Choroid plexus epithelial cell (primary cell): ENCODE measurements at places on chromosomes 2 and 18.
A peak's percentile ranks its signal among the peaks of the same experiment; 100 is the strongest.

DNA sequence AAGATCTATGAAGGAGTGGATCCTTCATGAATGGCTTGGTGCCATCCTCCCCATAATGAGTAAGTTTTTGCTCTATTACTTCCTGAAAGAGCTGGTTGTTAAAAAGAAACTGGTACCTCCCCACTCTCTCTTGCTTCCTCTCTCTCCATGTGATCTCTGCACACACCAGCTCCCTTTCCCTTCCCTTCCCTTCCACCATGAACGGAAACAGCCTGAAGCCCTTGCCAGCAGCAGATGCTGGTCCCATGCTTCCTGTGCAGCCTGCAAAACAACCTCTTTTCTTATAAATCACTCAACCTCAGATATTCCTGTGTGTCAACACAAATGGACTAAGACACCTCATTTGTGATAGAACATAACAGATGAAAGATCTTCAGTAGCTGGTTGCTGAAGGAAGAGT lies 303.5 kb upstream of the ACVR2A start:
- DNase-seq = no peak

GRCh38 chr18:55448420-55448819 lies 139.6 kb downstream of the TCF4 start:
- no peak for DNase-seq

DNA sequence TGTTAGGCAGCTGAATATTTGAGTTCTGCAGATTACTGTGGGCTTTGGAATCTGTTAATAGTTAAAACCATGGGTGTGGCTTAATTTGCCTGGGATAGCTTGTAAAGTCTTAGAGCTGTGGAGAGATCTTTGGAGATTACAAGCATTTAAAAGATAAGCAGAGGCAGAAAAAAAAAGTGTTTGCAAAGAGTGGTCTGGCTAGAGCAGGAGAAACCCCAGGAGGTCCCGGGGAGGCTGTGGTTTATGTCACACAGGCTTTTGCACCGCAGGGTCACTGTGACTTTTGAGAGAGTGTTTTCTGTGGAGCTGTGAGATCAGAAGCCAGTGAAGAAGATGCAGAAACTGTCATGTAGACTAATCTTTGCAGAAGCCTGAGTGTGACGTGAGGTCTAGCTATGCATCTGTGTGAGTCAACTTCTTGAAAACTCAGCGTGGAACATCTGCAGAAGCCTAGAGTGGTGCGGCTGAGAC lies 49.0 kb downstream of the SETBP1 start:
- DNase-seq = peak; percentile 91

DNA sequence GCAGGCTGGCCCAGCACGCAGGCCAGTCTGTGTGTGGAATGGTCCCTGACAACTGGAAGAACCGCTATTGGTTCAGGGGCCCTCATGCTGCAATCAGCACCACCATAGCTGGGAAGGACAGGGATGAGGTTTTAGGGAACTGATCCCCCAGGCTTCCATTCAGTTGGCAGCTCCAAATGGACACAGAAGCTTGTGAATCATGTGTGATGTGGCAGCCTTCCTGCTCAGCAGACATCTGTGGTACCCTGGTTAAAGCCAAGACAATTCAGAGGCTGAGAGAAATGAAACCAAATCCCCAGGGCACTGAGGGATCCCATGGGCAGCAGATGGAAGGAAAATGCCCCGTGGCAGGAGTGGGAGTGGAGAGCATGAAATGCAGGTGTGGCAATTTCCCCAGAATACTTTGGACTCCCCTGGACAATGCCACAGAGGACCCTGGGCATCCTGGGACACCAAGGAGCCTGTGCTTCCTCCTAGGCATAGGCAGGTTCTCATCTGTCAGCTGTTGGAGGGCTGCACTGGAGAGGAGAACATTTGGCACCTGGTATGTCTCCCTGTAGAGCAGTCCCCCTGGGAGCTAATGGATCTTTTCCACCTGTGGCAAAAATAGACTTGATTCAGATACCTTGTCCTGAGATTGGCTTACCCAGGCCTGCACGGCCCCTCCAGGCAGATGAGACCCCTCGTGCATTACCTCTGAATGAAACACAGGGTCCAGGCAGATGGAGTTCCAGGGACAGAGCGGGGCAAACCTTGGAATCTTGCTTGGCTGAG lies 162.2 kb upstream of the BCL2L11 start:
- no peak for DNase-seq

GRCh38 chr2:157172239-157172638 lies 85.3 kb upstream of the GALNT5 start:
- DNase-seq = no peak

GRCh38 chr2:2291500-2292260 lies 39.4 kb downstream of the MYT1L start:
- DNase-seq = peak; percentile 17

GRCh38 chr2:10036095-10036884 lies 7.1 kb upstream of the KLF11 start:
- peak; percentile 47 for DNase-seq

DNA sequence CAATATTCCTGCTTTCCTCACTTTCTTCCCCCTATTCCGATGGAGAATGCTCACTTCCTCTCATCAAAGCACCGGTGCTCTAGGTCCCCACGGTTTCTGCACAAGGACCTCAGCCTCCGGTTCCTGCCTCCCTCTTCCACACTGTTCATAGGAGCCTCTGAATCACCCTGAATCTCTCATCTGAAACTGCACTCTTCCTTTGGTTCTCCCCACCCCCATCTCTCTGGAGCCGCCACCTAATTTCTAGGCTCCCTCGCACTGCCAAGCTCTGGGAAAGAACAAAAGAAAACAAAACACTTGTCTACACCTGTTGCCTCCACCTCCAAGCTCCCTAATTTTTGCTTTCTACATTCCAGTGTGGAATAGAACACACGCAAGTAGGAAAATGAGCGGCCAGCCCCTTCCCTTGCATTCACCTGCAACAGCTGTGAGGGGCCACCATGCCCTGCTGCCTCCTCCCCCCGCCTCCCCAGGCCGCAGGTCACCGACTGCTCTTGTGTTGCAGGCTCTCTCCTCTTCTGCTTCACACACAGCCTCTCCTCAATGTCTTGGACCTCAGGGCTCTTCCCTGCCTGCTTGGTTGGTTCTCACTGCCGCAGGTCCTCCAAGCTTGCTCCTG lies 9.6 kb downstream of the FBXO15 start:
- DNase-seq = no peak

- no peak for DNase-seq
Measured at GRCh38 chr2:160317181-160318099, 117.4 kb upstream of the ITGB6 start.

DNA sequence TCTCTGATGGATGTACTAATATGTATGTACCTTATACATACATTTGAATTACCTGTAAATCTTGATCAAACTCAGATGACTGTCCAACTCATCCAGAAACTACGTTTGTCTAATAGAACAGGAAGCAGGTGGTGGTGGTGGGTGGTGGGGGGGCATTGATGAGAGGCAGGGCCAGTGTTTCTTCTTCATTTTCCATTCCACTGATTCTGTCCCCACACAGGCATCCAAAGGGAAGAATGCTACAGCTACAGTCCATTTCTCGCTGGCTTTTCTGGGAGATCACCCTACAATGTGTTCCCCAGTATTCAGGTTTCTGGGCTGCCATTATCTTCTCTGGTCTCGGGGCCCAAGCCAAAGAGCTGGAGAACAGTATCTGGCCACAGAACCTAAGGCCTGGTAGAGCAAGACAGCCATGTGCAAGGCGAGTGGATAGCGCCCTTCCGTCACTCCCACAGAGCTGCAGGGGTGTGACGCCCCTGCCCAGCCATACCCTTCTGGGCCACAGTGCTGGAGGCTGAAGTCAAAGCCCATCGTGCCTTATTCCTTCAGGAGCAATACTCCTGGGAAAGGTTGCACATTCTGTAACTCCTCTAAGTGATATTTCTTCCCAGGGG lies 54.5 kb downstream of the BCL11A start:
- no peak for DNase-seq

- peak; percentile 69 for DNase-seq
Measured at GRCh38 chr2:237818066-237818473, 19.5 kb downstream of the RBM44 start.

DNA sequence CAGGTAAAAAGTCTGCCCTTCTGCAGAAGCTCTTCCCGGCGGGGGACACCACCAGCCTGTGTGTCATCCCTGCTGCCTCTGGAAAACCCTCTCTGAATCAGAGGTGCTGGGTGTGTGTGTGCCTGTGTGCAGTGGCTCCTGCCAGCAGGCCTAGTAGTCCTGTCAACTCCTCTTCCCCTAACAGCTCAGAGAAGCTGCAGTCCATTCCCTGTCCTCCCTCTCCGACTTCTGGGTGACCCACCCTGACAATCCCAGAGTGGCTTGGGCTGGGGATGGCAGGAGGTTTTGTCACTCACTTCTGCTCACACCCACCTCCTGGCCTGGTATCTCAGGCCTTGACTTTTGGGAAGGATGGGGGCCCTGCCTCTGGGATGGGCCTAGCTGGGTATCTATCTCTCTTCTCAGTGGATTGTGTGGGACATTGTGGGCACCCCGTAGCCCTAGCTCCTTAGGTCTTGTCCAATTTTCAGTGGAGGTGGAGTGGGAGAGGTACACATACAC lies 2.3 kb downstream of the WNT10A start:
- no peak for DNase-seq

DNA sequence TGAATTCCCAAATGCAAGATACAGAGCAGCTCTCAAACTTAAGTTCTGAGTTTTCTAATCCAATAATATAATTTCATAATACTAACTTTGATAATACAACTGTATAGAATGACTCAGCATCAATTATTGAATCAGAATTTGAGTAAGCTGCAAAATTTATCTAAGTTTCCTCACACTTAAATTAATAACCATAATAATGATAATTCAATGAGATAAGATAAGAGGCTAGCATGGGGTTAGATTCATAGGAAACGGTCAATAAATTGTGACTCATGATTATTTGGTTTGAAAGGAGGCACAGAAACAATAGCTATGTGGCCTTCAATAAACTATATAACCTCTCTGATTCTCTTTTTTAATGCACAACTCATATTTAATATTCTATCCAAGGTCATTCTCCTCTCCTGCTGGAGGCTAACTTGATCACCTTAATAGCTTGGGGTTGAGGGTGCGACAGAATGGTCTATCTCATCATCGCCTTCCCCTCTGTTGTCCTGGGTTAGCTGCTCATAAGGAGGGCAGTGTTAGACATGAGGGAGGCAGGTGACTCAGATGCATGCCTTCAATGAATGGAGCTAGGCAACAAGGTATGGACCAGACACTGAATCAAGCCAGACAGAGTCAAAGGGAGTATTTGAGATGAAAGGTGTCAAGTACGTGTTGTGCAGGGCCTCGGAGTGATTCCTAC lies 36.2 kb upstream of the BMP10 start:
- no peak for DNase-seq

- DNase-seq = peak; percentile 79
Measured at GRCh38 chr2:224884188-224884587, 158.1 kb downstream of the DOCK10 start.

DNA sequence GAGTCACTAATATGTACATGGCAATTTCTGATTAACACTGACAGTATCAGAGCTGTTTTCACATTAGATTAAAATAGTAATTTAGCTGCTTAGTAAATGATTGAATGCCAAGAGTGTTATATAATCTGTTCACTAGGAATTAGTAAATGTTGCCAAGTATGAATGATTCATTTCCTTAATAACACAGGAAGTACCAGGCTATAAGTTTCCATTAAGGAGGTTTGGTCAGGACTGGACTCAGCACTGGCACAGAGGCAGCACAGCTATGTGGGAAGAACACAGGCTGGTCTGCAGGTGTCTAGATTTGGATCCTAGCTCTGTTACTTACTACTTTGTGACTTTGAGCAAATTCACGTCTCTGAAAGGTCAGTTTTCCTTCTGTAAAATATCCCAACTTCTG lies 97.2 kb downstream of the TDRD15 start:
- DNase-seq = peak; percentile 11

DNA sequence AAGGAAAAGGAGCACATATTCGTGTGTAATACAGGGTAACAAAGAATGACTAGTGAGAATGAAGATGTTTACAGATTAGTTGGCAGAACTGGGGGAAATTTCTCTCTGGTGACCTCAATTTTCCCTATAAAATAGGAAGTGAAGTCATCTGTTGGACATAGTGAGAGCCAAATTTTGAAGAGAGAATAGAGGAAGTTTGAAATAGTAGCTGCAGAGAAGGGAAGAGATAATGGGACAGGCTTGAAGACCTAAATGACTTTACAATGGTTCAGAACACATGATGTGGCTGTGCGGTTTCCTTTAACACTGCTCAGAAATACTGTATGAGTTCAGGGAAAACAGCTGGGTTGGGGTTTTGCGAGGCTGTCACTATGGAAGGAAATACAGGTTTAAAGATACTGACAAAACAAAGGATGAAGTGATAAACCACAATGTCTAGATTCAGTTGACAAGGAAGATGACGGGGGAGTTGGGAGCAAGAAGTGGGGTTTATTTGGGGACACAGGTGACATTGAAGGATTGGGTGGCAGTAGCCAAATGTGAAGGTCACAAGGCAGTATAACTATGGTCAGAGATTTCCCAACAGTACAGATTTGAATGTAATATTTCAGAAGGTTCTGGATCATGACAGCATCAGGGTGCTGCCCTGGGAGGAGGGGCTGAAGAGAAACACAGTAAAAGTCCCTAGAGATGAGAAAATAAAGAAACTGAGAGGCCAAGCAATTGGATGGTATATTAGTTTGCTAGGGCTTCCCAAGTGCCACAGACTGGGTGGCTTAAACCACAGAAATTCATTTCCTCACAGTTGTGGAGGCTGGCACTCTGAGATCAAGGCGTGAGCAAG lies 82.6 kb upstream of the TANK start:
- DNase-seq = peak; percentile 49

GRCh38 chr18:54150226-54150625 lies 74.2 kb downstream of the MBD2 start:
- peak; percentile 12 for DNase-seq

- no peak for DNase-seq
Measured at GRCh38 chr2:10382354-10383061, 65.6 kb downstream of the ODC1 start.

DNA sequence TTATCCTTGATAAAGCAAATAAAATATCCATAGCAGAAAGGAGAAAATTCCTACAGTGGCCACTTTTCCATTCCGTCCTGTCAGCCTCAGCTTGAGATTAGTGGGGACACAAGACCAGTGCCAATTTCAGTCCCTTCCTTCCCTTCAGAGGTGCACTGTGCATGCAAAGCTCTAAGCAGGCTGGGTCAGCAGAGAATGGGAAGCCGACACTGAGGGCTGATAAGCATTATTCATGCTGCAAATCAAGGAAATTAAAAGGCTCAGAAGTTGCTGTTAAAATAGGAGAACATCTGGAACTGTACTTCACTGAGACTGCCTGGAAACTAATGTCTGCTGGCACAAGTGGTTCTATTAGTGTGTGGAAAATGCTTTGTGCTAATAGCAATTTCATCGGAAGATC lies 534.3 kb downstream of the ADCYAP1 start:
- DNase-seq = no peak

GRCh38 chr2:17626986-17627385 lies 86.5 kb downstream of the VSNL1 start:
- no peak for DNase-seq

- no peak for DNase-seq
Measured at GRCh38 chr18:36729197-36729596, 99.6 kb downstream of the TPGS2 start.

DNA sequence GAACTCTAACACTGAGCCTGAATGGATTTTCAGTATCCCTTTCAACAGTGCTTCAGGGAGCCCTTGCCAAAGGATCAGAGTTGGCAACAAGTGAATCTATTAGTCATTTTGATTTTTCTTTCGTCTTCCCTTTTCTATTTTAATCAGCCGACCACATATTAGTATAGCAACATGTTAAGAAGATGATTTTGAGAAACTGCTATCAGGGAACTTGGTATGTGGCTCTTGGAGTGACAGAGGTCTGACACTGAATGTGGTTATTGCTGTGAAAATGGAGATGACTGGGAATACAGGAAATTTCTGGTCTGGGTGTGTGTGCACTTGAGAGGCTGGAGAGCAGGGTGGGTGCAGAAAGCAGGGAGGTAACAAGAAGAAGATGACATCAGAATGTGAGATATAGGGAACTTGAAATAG lies 28.7 kb upstream of the IL1RL1 start:
- no peak for DNase-seq
